ENCODE measurements at places on chromosomes 3 and 15.

- DNase-seq: no peak
Observed at GRCh38 chr3:160986069-160986468, 119.1 kb downstream of the B3GALNT1 start.

DNA sequence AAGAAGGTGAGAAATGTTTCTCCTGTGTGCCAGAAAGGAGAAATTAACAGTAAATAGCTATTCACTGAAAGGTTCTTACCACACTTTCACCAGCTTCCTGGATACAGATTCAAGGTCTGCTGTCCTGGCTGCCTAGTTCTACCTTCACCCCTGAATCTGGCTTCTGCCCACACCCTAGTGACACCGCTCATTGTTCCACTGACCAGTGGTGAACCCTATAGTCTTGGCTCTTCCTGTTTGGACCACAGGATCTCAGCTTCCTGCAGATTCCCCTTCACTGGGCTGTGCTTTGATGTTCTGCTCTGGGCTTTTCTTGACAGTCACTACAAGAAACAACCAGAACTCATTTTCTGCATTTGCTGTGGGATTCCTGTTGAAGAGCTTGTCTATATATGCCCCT is 250.0 kb downstream of the XXYLT1 start:
- DNase-seq: no peak

GRCh38 chr3:191047930-191048329 is 151.1 kb upstream of the OSTN start:
- DNase-seq: no peak

DNA sequence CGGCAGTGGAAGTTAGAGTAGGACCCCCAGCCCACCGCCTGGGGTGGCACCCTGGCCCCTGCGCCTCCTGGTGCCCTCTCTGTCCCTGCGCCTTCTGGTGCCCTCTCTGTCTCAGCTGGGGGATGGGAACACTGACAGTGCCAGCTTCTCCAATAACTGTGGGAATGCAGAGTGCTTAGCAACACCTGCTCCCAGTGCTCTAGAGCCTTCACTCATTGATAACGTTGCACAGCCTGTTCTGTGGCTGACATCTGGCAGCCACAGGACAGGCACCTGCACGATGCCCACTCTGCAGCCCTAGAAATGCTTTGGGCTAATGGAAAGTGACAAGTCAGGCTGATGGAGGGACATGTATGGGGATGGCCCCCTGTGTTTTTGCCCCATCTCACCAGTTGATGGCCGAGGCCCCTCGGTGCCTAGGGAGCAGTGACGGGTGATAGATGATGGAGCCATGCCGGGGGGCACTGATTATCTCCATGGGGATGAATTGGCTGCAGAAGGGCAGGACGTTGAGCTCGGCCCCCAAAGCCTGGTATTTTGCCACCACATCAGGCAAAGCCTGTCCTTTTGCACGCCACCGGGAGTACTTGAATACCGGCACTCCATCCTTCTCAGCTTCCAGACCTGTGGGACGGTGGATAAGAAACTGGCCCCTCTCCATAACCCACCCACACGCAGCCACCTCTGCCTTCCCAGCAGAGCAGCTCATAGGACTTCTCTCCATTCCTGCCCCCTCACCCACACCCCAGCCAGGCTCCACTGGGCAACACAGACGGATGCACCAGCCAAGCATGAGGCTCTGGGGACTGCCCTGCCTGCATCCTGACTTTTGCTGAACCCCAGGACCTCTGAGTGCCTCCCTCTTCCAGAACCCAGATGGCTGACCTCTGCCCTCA is 22.1 kb downstream of the ALDH1L1 start:
- no peak for DNase-seq

DNA sequence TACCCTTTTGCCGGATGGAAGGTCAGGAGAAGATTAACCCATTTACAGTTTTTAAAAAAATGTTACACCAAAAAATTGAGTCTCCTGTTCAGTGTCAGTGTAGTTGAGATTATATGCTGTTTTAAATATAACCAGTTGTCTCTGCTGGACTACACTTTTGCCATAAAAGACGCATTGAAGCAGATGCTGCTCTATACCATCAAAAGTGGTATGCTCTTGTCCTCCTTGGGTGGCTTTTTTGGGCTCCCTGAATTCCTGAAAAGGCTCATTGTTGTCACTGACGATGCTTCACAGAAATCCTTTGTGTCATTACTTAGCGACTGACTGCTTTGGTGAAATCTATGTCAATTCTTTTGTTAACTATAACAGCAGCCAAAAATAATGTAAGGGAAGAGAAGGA is 133.9 kb upstream of the SKOR1 start:
- no peak for DNase-seq

- no peak for DNase-seq
Observed at GRCh38 chr15:74928771-74929198, 9.1 kb downstream of the COX5A start.

- no peak for DNase-seq
Observed at GRCh38 chr15:100806157-100806556, 73.5 kb upstream of the ALDH1A3 start.

GRCh38 chr3:71111784-71112440 is 471.6 kb downstream of the FOXP1 start:
- no peak for DNase-seq

DNA sequence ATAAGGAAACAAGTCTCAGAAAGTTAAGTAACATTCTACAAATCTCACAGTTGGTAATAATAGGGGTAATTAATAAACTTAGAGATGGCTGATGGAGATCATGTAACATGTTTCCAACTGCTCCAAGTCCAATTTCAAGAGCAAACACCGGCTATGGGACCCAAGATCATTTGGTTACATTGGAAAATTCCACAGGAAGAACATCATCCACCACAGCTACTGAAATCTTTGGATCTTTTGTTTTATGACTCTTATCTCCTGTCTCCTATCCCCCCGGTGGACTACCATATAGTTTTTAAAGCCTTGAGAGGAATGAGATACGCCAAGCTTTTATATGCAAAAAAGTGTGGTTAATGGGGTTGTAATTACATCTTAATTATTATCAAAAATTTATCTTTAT is 216.1 kb downstream of the WNT5A start:
- no peak for DNase-seq

DNA sequence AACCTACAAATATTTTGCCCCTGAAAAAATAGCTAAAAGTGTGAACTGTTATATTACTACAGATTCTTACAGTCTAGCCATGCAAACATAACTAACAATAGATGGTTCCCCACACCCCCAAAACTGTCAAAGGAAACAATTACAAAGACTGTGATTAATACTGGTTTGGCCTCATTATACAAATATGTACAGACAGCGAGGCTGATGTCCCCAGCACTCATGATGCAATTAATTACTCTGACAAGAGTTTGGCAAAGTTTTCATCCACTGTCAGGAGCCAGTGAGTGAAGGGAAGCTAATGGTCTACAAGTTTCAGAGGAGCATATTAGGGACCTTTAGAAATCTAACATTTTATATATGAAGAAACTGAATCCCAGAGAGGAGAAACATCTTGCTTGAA is 61.0 kb downstream of the HMG20A start:
- DNase-seq: no peak

- DNase-seq: no peak
Observed at GRCh38 chr15:37372064-37372463, 271.7 kb upstream of the MEIS2 start.

- peak; percentile 74 for DNase-seq
Observed at GRCh38 chr15:92733934-92734521, 78.5 kb upstream of the FAM174B start.

DNA sequence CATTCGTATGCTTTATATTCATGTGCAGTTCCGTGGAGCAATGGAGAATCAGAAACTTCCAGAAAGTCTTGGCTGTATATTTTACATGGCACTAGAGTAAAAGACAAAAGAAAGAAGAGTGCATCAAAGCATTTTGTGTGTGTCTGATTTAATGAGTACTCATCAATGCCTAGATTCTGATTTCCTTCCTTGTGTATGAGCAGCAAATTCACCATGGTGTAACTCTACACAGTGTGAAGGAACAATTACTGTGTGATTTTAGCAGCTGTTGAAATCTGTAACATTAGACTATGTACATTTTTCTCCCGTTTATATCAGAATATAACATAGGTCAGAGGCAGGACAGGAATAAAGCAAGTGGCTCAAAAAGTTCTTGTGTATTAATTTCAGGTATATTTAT is 102.0 kb upstream of the TSC22D2 start:
- no peak for DNase-seq

DNA sequence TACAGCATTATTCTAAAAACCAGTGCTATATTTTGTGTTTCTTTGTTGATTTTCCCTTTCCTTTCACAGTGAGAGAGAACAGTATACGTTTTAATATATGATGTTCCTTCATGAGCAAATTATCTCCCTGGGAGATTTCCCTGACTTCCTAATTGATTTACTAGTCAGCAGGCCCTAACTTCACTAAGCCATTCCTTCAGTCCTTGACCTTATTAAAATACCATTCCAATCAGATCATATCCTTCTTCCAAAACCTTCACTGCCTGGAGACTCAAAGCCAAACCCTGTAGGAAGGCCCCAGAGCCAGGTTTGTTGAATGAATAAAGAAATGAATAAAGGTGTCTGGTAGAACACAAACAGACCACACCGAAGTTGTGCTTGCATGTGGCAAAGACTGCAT is 43.8 kb upstream of the ARHGEF3 start:
- no peak for DNase-seq

DNA sequence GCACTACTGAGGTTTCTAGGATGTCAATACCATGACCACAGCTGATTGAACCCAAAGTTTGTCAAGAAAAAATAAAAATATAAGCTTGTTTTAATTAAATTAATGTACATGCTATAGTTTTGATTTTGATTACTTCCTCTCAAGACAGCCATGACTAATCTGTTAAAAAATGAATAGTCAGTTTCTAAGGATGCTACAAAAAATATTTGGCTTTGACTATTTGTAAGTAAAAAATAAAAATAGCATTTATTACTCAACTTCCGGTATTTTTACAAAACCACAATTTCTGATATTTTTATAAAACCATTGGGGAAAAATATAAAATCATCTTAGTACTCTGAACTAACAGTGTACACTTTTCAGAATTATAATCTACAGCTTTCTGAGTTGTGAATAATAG is 12.1 kb upstream of the TEX9 start:
- no peak for DNase-seq

DNA sequence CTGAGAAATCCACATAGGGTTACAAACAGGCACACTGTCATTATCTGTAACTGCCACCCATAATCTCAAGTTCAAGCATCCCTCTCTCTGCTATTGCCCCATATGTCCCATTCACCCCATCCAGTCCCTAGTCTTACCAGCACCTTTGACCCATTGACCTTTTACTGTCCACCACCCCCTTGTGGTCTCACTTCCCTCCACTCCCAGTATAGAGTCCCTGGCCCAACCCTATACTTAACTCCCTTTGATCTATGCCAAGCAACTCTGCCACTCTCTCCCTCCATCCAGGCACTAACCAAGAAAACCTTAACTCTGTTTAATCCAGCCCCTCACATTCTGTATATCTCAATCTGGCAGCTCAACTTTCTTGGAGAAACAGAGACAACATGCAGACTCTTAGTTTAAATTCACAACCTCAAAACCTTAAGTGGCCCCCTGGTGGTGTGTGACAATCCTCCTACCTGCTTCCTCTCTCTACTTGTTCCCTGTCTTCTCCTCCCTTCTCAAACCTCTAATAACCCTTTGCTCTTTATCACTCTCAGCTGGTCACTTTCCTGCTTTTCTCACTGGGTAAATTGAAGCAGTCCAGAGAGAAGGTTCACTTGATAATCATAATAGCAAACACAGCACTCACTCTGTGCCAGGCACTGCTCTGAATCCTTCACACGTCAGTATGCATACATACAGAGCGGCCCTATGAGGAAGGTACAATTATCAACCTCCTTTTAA is 162.7 kb downstream of the STT3B start:
- DNase-seq: no peak

DNA sequence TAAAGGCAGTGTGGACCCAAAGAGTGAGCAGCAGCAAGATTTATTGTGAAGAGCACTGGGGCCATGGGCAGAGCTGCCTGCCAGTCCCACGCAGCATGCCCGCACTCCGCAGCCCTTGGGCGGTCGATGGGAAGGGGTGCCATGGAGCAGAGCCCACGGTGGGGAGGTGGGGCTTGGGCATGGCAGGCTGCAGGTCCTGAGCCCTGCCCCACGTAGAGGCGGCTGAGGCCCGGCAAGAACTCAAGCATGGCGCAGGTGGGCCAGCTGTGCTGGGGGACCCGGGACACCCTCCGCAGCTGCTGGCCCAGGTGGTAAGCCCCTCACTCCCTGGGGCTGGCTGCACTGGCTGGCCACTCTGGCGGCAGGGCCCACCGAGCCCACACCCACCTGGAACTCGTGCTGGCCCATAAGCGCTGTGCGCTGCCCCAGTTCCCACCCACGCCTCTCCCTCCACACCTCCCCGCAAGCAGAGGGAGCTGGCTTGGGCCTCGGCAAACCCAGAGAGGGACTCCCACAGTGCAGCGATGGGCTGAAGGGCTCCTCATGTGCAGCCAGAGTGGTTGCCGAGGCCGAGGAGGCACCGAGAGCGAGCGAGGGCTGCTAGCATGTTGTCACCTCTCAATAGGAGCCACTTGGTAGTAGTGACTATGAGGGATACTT is 1218.8 kb upstream of the EPHA6 start:
- DNase-seq: no peak

- DNase-seq: no peak
Observed at GRCh38 chr3:190616637-190617036, 102.8 kb downstream of the IL1RAP start.

GRCh38 chr15:89623165-89623564 is 32.1 kb downstream of the KIF7 start:
- DNase-seq: no peak

GRCh38 chr3:155791190-155791589 is 14.9 kb downstream of the C3orf33 start:
- no peak for DNase-seq

GRCh38 chr3:7789324-7789723 is 712.3 kb upstream of the LMCD1 start:
- DNase-seq: no peak

DNA sequence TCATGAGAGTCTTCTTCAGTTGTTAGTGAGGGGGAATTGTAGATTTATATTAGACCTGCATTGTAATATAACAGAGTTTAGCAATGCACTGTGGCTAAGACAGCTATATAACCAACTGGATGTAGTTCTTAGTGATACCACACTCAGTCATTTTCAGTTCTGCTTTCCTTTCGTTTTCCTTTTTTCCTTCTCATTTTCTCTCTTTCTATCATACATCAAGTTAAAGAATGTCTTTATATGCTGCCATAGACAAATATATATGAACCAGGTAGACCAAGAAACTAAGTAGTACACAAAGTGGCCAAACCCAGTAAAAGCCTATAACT is 43.7 kb upstream of the CD47 start:
- no peak for DNase-seq

GRCh38 chr3:58562498-58562897 is 14.7 kb downstream of the FAM107A start:
- DNase-seq: no peak

- DNase-seq: no peak
Observed at GRCh38 chr3:56926243-56926946, 124.6 kb upstream of the ARHGEF3 start.

GRCh38 chr3:22495791-22496190 is 707.3 kb upstream of the UBE2E2 start:
- peak; percentile 84 for DNase-seq

DNA sequence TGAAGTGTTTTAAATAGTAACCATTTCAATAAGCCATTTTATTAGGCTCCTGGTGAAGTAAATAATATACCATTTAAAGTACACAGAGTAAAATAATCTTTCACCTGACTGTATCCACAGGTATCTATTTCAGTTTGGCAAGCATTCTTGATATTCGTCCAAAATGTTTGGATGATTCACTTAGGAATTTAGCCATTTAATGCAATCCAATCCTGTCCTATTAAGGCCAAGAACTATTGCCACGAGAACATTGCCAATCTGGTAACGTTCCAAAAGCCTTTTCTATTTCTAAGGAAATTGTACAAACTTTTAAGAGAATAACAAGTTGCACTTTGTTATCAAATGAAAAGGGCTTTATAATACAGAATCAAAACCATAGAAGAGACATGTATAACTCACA is 209.8 kb upstream of the THRB start:
- DNase-seq: no peak
